Forelimb muscle (tissue), 1 donor: ENCODE measurements at places on chromosomes 12 and 14. TPM values are rescaled to one million over a fixed set of nuclear protein-coding genes. Genes with fewer than 3 reads are reported as not detected.

- no peak for DNase-seq
Observed at GRCh38 chr12:56633468-56634241, 3.5 kb upstream of the BAZ2A start.

Gene GZMH
- not detected for polyA plus RNA-seq

DNA sequence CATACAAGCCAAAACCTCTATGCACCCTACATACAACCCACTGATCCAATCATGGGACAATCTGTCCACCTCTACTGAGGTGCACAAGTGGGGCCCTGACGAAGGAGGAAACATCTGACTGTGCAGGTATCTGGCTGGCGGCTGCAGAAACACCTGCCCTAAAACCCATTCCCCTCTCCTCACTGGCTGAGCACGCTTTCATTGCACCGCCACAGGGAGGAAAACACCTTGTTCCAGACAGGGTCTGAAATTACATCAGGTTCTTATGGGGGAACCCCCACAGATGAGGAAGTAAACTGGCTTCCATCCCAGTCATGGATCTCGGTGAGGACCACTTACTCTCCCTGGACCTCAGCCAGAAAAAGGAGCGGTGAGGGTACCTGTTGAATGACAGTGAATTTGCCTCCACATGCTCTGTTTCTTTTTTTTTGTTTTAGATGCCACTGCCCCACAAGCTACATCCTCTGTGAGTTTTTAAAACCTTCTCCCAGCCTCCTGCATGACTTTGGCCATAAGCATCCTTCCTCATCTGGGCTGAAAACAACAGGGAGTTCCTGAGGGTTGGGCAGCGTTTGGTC, 23.8 kb upstream of the DGLUCY start:
- DNase-seq: no peak

Gene KRT6C
- not detected for polyA plus RNA-seq

Gene MYO1H
- 0.33 TPM for polyA plus RNA-seq

Gene STAT2
- 61.9 TPM for polyA plus RNA-seq

- no peak for DNase-seq
Observed at GRCh38 chr14:106347291-106347778, 821.0 kb downstream of the TMEM121 start.

DNA sequence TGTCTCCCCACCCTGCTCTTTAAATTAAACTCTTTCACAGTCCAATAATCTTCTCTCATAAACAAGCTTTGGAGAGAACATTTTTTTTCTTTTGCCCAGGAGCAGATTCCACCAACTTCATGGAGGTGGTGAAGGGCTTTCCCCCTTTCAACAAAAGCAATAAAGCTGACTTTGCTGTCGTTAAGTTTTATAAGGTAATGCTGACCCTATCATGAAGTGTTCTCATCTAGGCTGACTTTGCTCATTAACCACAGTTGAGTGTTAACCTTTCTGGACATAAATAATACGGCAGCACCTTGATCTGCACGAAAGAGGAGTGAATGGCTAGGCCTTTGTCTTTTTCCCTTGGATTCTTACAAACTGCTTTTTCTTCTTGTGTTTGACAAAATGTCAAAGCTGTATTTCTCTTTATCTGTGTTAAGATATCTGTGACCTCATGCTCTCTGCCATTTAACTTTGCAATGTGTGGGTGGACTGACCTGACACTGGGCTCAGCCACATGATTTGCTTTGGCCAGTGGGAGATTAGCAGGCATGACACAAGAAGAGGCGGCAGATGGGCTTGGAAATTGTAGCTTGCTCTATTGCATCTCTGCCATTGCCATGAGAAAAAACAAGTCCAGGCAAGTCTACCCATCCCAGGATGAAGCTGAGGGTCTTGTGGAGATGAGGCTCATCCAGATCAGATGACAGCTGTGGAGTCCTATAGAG, 470.9 kb upstream of the CCDC196 start:
- DNase-seq: no peak

DNA sequence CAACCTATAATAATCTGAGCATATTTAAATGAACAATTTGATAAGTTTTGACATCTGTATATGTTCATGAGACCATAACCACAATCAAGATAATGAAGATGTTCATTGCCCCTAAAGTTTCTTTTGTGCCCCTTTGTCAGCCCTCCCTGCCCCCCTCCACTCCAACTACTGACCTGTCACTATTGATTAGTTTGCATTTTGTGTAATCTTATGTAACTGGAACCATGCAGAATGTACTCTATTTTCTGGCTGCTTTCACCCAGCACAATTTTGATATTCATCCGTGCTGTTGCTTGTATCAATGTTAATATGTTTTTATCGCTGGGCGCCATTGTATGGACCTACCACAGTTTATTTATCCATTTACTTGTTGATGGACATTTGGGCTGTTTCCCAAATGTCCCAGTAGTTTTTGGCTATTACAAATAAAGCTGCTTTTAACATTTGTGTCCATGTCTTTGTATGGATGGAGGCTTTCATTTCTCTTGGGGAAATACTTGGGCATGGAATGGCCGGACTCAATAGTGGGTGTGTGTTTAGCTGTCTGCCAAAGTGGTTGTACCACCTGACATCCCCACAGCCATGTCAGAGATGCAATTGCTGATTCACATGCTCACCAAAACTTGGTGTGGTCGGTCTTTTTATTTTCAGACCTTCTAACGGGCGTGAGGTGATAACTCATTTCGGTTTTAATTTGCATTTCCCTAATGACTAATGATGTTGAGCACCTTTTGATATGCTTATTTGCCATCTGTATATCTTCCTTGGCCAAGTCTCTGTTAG, 38.9 kb downstream of the EML1 start:
- no peak for DNase-seq

DNA sequence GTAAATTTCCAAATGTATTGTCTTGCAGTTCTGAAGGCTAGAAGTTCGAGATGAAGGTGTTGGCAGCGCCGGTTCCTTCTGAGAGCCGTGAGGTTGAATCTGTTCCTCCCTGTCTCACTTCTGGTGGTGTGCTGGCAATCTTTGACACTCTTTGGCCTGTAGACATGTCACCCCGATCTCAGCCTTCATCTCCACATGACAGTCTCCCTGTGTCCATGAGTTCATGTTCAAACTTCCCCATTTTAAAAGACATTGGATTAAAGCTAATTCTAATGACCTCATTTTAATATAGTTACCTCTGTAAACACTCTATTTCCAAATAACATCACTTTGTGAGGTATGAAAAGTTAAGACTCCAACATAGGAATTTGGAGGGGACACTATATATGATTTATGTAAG, 4.1 kb upstream of the RBM19 start:
- no peak for DNase-seq

Gene MIPOL1
- 4.8 TPM for polyA plus RNA-seq

DNA sequence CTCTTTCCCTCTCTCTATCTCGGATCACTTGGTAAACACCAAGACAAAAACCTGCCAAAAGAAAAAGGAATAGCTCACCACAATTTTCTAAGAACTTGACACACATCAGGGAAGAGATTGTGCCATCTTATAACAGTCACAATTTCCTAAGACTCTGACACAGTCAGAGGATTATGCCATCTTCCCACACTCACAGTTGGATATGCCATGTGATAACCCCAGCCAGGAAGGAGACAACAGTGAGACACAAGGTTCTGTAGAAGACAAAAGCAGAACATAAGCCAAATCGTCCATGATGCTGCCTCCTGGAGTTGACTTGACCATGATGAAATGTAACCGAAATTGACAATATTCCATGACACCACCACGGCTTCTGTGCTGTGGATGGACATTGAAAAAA, 2.8 kb upstream of the CLEC9A start:
- no peak for DNase-seq

- no peak for DNase-seq
Observed at GRCh38 chr12:88351146-88351545, 209.0 kb downstream of the TMTC3 start.

Gene TAS2R30
- 0.39 TPM for polyA plus RNA-seq

Gene RD3L
- not detected for polyA plus RNA-seq

DNA sequence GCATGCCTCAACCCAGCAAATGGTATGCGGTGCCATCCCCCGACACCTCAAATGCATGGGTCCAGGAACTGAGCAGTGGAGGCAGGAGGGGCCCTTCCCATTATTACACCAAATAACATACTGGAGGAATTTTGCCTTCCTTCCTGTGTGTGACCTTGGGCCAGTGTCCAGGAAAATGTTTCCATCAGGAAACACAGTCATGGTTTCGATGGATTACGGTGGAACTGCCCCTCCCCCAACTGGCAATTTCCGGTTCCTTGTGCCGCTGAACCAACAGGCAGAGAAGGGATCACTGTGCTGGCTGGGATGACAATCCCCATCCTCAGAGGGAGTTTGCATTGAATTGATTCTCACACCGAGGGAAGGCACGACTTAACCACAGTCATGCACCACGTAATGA, 9.1 kb upstream of the CDC42BPB start:
- no peak for DNase-seq

Gene KHNYN
- 38.1 TPM for polyA plus RNA-seq

DNA sequence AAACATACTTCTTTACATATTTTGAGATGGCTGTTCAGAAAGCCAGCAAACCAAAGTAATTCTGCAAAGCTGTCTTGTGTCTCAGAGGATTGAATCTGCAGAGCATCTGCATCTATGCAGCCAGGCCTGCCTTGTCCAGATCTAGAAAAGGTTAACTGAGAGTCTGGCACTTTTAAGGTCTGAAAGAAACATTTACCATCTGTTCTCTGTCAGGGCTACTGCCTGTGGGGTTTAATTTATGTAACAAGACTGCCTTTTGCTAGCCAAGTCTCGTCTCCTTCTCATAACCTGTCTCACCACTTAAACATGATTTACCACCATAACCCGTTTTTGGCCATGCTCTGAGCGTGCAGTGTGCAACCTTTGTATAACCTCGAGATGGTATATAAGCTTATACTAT, 194.2 kb downstream of the SYT10 start:
- no peak for DNase-seq

- DNase-seq: no peak
Observed at GRCh38 chr14:32072676-32073075, 4.4 kb upstream of the ARHGAP5 start.

- DNase-seq: no peak
Observed at GRCh38 chr14:51674294-51675002, 22.7 kb downstream of the FRMD6 start.

DNA sequence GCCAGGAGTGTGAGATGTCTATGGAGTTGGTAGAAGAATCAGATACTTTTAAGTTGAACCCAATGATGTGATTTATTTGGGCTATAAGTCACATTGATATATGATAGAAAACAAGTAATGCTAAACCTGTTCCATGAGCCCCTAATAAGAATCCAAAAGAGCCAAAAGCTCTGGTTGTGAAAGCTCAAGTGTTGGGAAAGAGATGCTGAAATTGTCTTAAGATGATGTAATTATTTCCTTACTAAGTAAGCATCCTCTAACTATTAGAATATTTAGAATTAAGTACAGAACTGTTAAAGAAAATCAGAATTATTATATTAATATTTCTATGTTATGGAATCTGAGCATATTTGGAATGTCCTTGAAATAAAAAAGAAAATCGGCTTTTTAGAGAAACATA, 17.6 kb upstream of the SLC2A13 start:
- DNase-seq: no peak

Gene MMP19
- 2.7 TPM for polyA plus RNA-seq

Gene MAP3K9
- 0.18 TPM for polyA plus RNA-seq

GRCh38 chr12:47988073-47989022, 15.9 kb downstream of the COL2A1 start:
- DNase-seq: no peak

DNA sequence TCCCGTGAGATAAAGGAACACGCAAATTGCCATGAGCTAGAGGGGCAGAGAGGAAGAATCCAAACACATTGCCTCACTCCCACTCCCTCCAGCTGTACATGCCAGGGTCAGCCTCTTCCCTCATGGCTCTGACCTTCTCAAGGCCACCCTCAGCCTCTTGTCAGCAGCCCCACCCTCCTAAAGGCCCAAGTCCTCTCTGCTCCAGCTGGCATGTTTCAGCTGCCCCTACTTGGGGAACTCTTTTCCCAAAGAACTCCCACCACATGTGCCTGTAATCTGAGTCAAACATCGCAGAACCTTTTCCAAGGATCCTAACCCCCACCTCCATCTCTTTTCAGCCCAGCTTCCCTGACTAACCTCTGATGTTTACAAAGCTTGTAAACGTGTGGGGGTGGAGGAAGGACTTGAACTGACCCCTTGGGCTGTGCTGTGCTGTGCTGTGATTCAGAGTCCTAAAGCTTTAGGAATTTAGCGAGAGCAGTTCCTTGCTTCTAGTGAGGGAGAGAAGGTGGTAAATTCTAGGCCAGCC, 7.3 kb upstream of the CACNB3 start:
- no peak for DNase-seq

Gene SLC4A8
- 0.65 TPM for polyA plus RNA-seq

Gene LRP1-AS
- polyA plus RNA-seq: 0.77 TPM

DNA sequence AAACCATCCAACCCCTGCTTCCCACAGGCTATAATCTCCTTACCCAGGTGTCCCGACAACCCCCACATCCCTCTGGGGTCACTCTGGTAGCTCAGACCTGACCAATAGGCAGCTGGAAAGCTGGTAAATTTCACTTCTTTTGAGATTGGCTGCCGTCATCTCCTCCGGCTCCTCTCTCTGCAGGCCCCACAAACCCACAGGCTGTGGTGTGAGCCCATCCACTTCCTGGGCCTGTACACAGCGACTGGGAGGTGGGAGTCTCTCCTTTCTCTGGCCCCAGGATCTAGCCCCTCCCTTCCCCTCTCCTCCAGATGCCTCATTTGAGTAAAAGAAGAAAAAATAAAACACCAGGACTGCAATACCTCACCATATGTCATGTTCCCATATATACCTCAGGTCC, 709 bp downstream of the INHBC start:
- no peak for DNase-seq

Gene IGFBP6
- 59.2 TPM for polyA plus RNA-seq

DNA sequence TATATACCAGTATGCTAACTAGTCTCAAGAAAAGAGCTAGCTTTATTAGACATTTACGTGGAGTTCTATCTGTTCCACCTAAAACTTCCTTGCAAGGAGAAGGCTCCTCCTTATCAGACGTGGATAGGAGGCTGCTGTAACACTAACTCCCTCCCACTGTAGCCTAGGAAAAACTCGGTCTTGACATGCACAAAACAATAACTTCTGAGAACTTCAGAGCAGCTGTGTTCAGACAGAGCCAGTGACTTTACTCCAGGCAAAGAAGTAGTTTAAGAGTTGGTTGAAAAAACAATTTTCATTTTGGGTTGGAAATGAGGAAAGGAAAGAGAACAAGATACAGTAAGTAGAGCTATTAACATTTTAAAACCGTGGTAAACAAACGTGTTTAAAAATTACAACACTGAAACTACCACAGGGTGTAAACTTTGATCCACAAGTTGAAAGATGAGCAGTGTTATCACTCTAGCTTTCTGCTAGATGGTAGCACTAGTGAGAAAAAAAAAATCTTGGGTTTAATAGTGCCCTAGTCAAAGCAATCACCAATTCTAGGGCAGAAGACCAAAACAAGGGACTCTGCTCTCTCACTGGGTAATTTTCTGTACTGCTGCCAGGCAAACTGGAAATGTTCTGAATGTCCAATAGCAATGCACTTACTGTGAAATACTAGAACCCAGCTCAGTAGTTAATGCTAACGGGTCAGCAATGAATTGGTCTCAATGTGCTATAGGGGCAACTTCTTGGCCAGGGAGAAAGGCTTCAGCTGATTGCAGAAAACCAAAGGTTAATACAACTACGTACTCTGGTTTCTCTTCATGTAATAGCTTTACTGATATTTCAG, 2.4 kb downstream of the ATF7 start:
- peak; percentile 70 for DNase-seq
